ENCODE measurements at places on chromosomes 2 and 18. TPM values are rescaled to one million over a fixed set of nuclear protein-coding genes. Genes with fewer than 3 reads are reported as not detected.

Gene SPATS2L
- 148 TPM for total RNA-seq

Gene VIL1
- total RNA-seq: 0.44 TPM

Gene IAH1
- 101 TPM for total RNA-seq

Gene IL1R1
- total RNA-seq: 27.0 TPM

Gene RBM43
- 3.9 TPM for total RNA-seq

Gene IL36A
- not detected for total RNA-seq

Gene SPATA3
- not detected for total RNA-seq

Gene HOXD13
- 0.24 TPM for total RNA-seq

Gene WDCP
- total RNA-seq: 10.7 TPM

Gene ZBTB7C
- not detected for total RNA-seq

Gene HAUS1
- total RNA-seq: 70.2 TPM

Data from A549 treated with ZK216348 at 1 μM for 4 hours (cell line).